ENCODE measurements at places on chromosomes 12 and 14. TPM values are rescaled to one million over a fixed set of nuclear protein-coding genes. Genes with fewer than 3 reads are reported as not detected.

- no peak for DNase-seq
Observed at GRCh38 chr12:9707356-9707755, 25.5 kb downstream of the CLECL1 start.

DNA sequence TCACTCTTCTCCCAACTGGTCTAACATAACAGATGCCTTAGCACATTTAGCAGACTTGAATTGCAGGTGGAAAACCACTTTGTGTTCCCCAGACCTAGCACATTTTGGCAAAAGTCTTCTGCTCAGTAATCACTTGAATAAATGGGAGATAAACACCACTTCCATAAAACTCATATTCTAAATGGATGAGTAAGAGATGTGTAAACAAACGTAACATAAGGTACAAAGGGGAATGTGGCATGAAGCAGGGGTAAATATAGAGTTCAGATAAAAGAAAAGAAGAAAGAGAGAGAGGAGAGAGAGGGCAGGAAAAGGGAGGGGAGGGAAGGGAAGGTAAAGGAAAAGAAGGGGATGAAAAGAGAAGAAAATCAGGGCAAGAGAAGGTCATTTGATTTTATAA is 17.0 kb upstream of the KERA start:
- no peak for DNase-seq

- no peak for DNase-seq
Observed at GRCh38 chr14:66910311-66910840, 278.9 kb upstream of the GARIN2 start.

DNA sequence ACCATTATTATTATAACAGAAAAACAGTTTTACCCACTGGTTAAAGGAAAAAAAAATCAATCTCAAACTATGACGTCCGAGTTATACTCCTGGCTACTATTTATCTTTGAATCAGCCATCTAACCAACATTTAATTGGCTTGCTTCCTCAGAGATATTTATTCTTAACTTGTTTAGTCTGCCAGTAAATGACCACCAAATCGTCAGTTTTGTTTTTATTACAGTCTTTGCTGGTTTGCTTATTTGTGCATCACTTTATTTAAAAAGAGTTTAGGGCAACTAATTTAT is 71.2 kb downstream of the RASSF8 start:
- DNase-seq: no peak

DNA sequence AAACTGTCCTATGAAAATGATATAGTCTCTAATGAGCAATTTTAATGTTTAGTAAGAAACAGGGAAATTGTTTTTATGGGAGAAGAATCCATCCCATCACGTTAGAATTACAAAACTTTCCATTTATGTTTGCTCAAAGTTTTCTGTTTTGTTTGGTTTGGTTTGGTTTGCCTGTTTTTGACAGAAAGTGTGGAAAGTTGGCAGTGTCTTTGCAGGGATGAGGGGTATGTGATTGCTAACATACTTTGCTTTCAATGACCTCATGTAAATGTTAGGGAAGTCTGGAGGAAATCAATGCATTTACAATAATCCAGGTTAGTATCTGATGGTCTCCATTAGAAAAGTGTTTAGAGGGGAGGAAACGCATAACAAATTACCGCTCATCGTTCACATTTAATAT is 12.3 kb upstream of the NAV3 start:
- no peak for DNase-seq

- no peak for DNase-seq
Observed at GRCh38 chr12:11943919-11944700, 126.6 kb upstream of the BCL2L14 start.

- no peak for DNase-seq
Observed at GRCh38 chr14:51849097-51849496, 11.3 kb upstream of the GNG2 start.

DNA sequence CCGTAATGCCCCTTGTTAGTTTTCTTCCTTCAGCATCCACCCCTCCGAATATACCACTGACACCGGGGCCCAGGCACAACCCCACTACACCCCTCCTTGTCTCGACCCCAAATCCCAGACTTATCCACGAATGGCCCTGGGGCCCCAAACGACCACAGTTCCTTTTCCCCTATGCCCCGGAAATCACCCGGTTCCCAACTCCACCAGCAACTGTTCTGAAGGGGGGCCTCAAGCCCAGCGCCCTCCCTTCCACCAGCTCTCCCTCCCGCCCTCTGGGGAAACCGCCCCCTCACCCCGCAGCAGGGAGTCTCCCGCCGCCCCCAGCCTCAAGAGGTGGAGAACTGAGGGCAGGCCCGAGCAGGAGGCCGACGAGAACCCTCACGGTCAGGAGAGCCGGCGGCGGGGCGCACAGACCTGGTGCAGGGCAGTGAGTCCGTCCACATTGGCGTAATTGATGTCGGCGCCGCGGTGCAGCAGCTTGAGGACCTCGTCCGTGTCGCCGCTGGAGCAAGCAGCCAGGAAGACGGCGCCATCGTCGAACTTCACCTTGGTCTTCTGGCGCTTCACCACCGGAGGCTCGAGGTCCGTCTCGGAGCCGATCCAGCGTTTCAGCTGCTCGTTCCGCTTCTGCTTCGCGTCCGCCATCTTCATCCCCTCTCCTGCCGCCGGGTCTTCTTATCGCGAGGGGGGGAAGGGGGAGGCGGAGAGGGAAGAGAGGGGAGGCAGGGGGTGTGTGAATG is 446 bp downstream of the PPP1R12A start:
- peak; percentile 45 for DNase-seq

GRCh38 chr14:50501642-50502041 is 30.7 kb downstream of the MAP4K5 start:
- DNase-seq: no peak

DNA sequence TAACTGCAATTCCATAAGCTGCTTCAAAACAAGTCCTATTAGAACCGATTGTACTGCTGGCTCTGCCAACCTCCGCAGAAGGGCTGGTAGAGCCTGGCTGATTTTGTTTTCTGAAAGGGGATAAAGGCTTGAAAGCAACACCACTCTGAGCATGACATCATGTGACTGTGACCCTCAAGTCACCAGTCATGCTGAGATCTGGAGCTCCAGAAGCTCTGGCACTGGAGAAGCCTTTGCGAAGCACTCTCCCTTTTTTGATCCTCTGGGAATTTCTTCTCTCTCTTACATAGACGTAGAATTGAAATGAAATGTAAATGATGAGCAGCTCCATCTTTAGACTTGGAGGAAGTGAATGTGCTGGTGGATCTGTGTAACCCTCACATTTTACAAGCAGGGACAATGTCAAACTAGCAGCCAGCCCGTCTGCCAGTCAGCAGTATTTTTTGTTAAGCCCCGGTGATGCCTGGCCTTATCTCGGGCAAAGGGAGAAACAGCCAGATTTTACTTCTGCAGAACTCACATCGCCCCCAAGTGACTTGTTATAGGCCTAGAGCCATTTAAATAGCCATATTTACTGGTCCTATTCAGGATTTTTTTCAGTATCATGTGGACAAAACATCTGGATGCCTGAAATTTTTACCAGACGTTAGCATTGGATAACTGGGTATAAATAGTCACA is 112.1 kb upstream of the NPAS3 start:
- DNase-seq: no peak

DNA sequence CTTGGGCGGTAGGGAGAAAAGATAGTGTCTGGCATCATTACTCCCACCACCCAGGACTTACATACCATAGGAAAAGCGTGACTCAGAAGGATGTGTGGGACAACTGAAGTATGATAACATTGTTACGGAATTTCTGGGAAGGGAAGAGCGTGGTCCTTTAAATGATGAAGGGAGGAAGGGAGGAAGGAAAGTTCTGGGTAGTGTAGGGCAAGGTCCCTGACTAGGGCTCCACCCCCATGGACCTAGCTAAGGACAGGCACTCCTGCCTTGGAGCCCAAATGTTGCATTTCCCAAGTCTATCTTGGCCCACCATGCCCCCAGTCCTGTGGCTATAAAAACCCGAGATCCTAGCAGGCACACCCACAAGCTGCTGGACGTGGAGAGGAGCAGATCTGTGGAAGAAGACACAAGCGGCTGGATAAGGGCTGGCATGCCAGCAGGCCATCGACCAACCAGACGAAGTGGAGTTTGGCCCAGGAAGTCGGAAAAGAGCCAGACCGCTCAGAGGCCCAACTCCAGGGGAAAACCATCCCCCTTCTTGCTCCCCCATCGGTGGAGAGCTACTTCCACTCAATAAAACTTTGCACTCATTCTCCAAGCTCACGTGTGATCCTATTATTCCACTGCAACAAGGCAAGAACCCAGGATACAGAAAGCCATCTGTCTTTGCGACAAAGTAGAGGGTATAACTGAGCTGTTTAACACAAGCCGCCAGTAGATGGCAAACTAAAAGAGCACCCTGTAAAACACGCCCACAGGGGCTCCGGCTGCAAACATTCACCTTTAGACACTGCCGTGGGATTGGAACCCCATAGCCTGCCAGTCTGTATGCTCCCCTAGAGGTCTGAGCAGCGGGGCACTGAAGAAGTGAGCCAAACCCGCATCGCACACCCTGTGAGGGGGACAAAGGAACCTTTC is 23.0 kb upstream of the RAB21 start:
- no peak for DNase-seq

DNA sequence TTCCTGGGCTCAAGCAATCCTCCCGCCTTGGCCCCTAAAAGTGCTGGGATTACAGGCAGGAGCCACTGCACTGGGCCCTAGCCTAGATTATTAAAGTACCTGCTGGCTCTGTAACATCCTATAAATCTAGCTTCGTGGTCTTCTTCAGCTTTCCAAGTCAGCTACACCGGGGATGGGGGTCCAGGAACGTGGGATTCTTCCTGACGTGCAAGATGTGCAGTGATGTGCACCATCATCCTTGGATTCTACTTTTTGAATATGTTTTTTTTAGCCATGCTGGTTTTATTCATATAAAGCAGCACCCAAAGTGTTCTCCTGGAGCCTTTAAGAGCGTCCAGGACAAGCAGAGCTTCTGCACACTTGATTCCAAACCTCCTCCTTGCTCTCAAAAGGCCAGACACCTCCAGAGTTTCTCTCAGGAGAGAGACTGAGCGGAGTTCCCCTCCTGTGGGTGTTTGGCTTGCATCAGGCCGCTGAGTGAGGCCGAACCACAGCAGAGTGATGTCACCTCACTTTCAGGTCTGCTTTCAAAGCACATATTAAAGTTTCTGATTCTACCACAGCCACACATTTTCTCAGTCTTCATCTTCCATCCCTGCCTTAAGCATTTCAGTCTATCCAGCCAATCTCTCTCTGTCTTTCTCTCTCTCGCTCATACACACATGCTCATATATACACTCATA is 33.4 kb downstream of the VCPKMT start:
- DNase-seq: no peak

DNA sequence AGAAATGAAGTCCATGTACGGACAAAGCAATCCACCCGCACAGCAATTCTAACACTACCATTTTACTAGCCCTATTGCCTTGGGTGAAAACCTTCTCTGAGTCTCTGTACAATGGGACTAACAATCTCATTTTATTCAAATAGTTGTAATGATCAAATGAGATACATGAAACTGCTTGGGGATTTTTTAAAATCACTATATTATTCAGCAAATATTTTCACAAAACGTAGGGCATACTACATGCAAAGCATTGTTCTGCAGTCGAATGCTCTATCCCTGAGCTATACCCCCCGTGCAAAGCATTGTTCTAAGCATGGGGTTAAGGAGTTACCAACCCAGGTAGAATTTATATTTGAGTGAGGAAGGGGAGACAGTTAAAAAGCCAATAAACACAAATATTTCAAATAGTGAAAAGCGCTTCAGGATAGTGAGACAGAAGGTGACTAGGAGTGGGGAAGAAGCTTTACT is 554 bp upstream of the ATF7 start:
- no peak for DNase-seq

Gene SERPINA3
- 8.0 TPM for total RNA-seq

Gene TAS2R43
- 1.2 TPM for total RNA-seq

Gene PLA2G1B
- total RNA-seq: not detected

Gene PDZRN4
- 0.11 TPM for total RNA-seq

Gene KRT83
- total RNA-seq: not detected

Gene PTHLH
- 0.93 TPM for total RNA-seq

Gene PLEKHG7
- total RNA-seq: 0.65 TPM

Gene CDKL1
- 1.5 TPM for total RNA-seq

Gene PROX2
- not detected for total RNA-seq

Gene HSPB8
- total RNA-seq: 38.7 TPM

Gene CARMIL3
- total RNA-seq: 4.9 TPM

Gene CLEC14A
- 0.17 TPM for total RNA-seq

All from progenitor cell of endocrine pancreas (in vitro differentiated cells).